ENCODE measurements at places on chromosomes 3 and 15. TPM values are rescaled to one million over a fixed set of nuclear protein-coding genes. Genes with fewer than 3 reads are reported as not detected.

PRR20G gene
- total RNA-seq, result not detected

SLC22A13 gene
- 0.59 TPM for total RNA-seq

SNTN gene
- total RNA-seq, result not detected

RPP25 gene
- 13.1 TPM for total RNA-seq

MCTP2 gene
- total RNA-seq, result 6.4 TPM

CP gene
- 225 TPM for total RNA-seq

PLCB2 gene
- 17.9 TPM for total RNA-seq

TP53BP1 gene
- total RNA-seq, result 30.1 TPM

SNX22 gene
- 0.48 TPM for total RNA-seq

WDR72 gene
- total RNA-seq, result not detected

ECE2 gene
- not detected for total RNA-seq

CPNE9 gene
- not detected for total RNA-seq

FANCD2OS gene
- not detected for total RNA-seq

GRCh38 chr15:33565094-33565493, 254.3 kb downstream of the RYR3 start:
- no peak overlapping the region for H3K4me3 ChIP-seq
- H3K27ac ChIP-seq, result no peak overlapping the region
- H3K27me3 ChIP-seq, result no peaks in the 10 kb centered on the region
- H3K36me3 ChIP-seq, result no peaks in the 10 kb centered on the region
- no peak for DNase-seq

- H3K4me3 ChIP-seq, result no peak overlapping the region
- no peaks in the 10 kb centered on the region for H3K27me3 ChIP-seq
- no peaks in the 10 kb centered on the region for H3K4me1 ChIP-seq
- DNase-seq, result no peak
- H3K27ac ChIP-seq, result no peak overlapping the region
- no peaks in the 10 kb centered on the region for H3K36me3 ChIP-seq
Observed at GRCh38 chr3:22401499-22401898, 650.5 kb upstream of the ZNF385D start.

DNA sequence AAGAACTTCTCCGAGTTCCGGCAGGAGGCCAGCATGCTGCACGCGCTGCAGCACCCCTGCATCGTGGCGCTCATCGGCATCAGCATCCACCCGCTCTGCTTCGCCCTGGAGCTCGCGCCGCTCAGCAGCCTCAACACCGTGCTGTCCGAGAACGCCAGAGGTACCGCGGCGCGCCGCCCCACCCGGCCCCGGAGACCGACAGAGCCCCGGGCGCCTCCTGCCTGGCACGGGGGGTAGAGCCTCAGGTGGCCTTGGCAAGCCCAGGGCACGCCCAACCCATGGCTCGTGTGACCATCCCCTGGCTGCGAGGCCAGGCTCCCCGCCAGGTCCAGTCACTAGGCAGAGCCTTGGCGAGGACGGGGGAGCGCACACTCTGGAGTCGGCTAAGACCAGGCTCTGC, 134.1 kb downstream of the LRRK1 start:
- no peak for DNase-seq
- H3K4me1 ChIP-seq, result no peaks in the 10 kb centered on the region
- H3K36me3 ChIP-seq, result no peaks in the 10 kb centered on the region
- H3K27me3 ChIP-seq, result no peaks in the 10 kb centered on the region
- H3K27ac ChIP-seq, result no peak overlapping the region
- no peak overlapping the region for H3K4me3 ChIP-seq

DNA sequence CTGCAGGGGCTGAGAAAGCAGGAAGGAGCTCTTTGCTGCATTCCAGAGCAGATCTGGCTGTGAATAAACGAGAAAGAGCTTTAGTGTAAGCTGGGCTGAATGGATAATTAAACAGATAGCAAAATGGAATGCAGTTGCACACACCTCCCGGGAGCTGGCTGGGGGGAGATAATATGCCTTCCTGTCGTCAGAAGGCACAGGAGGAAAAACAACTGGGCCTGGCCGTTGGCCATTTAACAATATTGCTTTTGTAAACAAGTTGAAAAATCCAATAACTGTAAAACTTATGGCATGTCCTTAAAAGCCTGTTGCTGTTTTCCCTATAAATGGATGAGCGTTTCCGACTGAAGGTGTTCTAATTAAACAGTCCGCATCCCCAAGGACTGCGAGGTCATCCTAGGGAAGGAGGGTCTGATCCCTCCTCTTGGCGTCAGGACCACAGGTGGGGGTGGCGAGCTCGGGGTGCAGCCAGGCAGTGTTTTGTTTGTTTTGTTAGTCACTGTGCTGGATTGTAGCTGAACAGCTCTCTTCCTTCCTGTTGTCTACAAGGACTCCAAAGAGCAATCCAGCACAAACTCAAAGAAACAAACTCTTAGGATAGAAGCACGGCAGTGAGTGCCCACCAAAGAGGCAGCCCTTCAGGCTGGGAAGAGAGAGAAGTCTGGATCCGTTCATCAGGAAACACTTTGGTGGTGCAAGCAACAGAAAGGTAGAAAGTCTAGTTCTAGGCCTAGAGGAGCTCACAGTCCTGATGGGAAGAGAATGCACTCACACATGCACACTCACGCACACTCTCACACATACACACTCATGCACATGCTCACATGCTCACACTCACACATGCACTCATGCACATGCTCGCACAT, 133.4 kb upstream of the SMAD3 start:
- H3K4me3 ChIP-seq, result no peak overlapping the region
- H3K27me3 ChIP-seq, result no peaks in the 10 kb centered on the region
- peak overlapping the region; percentile 38 for H3K27ac ChIP-seq
- H3K4me1 ChIP-seq, result no peaks in the 10 kb centered on the region
- no peak for DNase-seq

DNA sequence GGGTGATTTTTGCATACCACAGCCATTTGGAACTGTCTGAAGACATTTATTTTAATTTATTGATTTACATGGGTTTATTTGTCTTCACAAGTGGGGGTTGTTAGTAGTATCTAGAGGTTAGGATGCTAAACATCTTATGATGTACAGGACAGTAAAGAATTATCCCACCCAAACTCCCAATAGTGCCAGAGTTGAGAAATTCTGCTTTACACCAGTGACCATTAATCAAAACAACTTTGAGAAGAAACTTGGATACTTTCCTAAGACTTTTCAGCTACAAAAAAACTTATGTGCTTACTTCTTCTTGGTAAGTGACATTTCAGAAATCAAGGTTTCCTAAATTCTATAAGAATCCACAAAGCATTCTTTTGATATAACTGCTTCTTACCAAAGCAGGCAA, 156.7 kb downstream of the SUCLG2 start:
- no peak overlapping the region for H3K4me3 ChIP-seq
- H3K27ac ChIP-seq, result no peak overlapping the region
- H3K27me3 ChIP-seq, result no peaks in the 10 kb centered on the region
- H3K36me3 ChIP-seq, result no peaks in the 10 kb centered on the region

- no peak for DNase-seq
- no peaks in the 10 kb centered on the region for H3K27me3 ChIP-seq
- H3K36me3 ChIP-seq, result no peaks in the 10 kb centered on the region
- H3K4me1 ChIP-seq, result no peaks in the 10 kb centered on the region
- H3K4me3 ChIP-seq, result no peak overlapping the region
Observed at GRCh38 chr15:56719021-56719612, 14.2 kb downstream of the ZNF280D start.

DNA sequence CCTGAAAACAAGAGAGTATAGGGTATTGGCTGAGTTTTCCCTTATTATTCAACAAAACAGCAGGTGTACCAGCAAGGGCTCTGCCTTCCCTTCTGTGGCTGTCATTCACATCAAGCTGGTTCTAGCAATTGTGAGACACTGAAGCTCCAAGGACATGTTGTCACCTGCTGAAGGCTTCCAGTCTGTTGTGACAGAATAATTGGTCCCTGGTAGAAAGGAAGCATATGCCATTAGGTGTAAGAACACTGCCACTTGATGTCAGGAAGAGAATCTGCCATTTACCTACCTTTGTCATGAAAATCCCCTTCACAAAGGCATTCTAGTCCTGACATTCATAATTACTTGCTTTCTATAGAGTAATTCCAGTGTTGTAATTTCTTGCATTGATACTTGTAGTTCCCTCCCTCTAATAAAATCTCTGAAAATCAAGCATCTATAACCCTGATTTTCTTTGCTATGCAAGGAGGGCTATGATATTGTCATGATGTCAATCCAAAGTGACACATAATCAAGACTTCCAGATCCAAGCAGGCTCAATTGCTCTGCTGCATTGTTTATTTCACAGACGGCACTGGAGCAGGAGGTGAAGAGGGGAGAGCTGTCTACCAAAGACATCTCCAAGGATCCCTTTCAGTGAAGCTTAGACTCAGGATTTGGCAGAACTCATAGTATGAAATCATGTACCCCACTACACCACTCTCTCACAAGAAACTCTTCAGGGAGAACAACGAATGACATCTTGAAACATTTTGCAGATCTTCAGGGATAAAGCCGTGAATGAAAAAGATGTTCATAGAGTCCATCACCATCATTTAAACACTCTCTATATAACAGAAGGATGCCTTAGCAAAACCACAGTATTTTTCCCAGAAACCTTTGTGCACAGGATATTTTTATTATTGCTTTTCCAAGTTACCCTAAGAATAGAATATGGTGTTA, 425.3 kb downstream of the RBMS3 start:
- H3K4me1 ChIP-seq, result no peaks in the 10 kb centered on the region
- no peak for DNase-seq
- H3K36me3 ChIP-seq, result no peaks in the 10 kb centered on the region

DNA sequence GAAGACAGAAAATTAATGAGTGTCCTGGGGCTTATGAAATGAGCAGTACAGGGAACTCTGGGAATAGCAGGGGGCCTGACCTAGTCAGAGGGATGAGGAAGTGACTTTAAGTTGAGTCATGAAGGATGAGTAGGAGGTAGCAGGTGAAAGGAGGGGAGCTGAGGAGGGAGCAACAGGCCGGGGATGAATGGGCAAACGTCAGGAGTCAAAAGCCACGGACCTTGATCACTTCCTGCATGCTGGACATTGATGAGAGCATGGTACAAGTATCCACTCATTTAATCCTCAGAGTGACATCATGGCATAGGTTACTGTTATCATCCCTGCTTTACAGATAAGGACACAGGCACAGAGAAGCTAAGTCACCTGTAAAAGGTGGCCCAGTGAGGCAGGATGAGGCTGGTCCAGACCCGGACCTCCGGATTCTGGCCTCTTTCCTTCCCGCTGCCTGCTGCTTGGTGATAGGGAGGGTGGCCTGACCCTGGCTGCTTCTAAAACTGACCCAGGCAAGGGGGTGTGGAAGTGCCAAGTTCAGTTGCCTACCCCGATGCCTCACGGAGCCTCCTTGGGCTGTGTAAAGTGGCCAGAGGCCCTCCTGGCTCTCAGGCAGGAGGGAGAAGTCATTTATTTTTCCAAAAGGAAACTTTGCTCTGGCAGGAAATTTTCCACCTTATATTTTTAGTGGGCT, 7.6 kb downstream of the CORO2B start:
- no peaks in the 10 kb centered on the region for H3K36me3 ChIP-seq
- H3K4me1 ChIP-seq, result peaks cover 3% of the 10 kb centered on the region
- H3K27me3 ChIP-seq, result no peaks in the 10 kb centered on the region
- no peak overlapping the region for H3K4me3 ChIP-seq
- no peak for DNase-seq

GRCh38 chr15:71003319-71003718, 110.7 kb downstream of the LRRC49 start:
- no peak overlapping the region for H3K27ac ChIP-seq
- H3K27me3 ChIP-seq, result no peaks in the 10 kb centered on the region
- H3K36me3 ChIP-seq, result no peaks in the 10 kb centered on the region
- no peak overlapping the region for H3K4me3 ChIP-seq
- no peaks in the 10 kb centered on the region for H3K4me1 ChIP-seq

GRCh38 chr15:60509470-60509869, 30.5 kb upstream of the ICE2 start:
- H3K27me3 ChIP-seq, result no peaks in the 10 kb centered on the region
- no peak overlapping the region for H3K27ac ChIP-seq
- DNase-seq, result no peak
- H3K4me3 ChIP-seq, result no peak overlapping the region
- H3K4me1 ChIP-seq, result no peaks in the 10 kb centered on the region
- H3K36me3 ChIP-seq, result no peaks in the 10 kb centered on the region

DNA sequence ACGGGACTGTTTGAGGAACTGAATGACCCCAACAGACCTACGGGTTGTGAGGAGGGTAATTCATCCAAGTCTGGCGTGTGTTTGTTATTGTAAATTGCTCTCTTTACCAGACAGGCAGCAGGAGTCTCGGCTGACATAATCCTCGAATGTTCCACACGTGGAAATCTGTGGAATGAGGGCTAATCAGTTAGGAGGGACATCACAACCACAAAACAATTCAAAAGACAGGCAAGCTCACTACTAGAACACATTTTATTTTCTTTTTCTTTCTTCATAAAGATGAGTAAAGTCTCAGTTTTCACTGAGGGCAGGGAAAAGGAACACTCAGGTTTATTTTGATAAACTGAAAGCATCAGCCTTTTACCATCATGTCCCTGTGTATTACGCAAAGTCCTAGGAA, 53.8 kb downstream of the GRK7 start:
- no peaks in the 10 kb centered on the region for H3K27me3 ChIP-seq
- H3K36me3 ChIP-seq, result no peaks in the 10 kb centered on the region
- H3K4me1 ChIP-seq, result no peaks in the 10 kb centered on the region
- H3K27ac ChIP-seq, result no peak overlapping the region
- H3K4me3 ChIP-seq, result no peak overlapping the region
- DNase-seq, result no peak

GRCh38 chr3:178369006-178369405, 167.2 kb upstream of the KCNMB2 start:
- no peak overlapping the region for H3K27ac ChIP-seq
- H3K4me1 ChIP-seq, result no peaks in the 10 kb centered on the region
- no peaks in the 10 kb centered on the region for H3K27me3 ChIP-seq
- no peak overlapping the region for H3K4me3 ChIP-seq
- DNase-seq, result no peak
- H3K36me3 ChIP-seq, result no peaks in the 10 kb centered on the region

Data from breast epithelium (tissue), 4 donors.